ENCODE measurements at places on chromosomes 12 and 14.

GRCh38 chr12:126547905-126548304, 1482.7 kb downstream of the AACS start:
- no peak for DNase-seq

DNA sequence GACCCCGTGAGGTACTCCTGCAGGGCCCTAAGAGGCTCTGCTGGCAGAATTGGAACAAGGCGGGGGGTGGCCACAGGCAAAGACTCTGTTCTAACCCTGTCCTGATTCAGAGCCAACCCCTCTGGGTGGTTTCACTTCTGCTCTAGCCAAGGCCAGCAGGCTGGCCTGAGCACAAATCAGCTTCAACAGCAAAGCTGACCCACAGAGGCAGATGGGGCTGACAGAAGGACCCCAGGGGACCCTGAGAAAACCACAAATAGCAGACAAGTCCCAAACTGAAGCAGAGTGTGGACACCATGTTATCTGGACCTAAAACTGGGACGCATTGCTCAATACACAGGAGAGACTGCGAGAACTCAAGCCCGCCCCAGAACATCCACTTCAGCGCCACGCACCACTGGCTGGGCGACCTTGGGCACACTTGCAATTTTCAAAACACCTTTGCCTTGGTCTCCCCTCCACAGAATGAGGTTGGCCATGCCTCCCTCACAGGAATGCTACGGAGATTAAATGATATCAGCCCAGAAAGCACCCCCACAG, 76.4 kb upstream of the DICER1 start:
- DNase-seq, result no peak

DNA sequence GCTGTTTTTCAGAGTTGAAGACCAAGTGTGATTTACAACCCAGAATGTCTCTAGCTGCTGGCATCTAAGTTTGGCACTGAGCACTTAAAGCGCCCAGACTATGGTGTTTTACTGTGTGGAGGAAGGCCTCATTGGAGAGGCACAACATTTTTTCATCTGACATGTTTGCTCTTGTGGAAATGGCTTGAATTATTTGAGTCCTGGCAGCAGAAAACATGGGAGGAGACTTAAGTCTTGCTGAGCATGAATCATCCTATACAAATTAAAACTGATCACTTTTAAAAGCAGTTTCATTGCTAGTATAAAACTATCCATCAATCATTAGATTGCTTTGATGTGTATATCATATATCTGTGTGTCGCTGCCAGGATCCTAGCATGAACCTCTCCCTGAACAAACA, 85.9 kb upstream of the REP15 start:
- DNase-seq, result no peak

DNA sequence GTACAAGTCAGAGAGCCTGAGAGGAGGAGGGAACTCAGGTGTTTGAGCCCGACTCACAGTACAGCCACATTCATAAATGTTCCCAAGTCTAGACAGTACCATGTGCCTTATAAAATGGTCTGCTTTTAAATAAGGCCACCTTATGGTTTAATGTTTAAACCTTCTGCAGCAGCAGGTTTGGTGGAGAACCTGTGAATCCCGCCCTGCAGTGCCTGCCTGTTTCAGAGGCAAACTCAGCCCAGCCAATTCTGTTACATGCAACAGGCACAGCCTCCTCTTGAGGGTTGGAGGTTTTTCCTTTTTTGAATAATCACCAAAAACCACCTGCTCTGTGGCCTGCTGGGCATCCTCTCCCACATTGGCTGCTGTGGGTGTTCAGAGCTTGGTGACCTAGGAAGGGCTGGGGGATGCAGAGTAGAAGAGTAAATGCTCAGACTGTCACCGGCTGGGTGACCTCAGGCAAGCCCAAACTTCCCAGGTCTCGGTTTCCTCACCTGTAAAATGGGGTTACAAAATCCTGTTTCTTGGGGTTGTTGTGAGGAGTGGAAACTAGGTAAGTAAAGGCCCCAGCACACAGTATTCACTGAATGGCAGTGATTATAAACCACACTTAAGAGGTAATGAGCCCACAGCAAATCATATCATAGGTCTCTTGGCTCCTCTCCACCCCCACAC, 28.0 kb downstream of the NUAK1 start:
- DNase-seq, result no peak

- DNase-seq, result no peak
Observed at GRCh38 chr14:32368107-32368506, 39.0 kb downstream of the AKAP6 start.

GRCh38 chr14:105166571-105167302, 1.8 kb downstream of the JAG2 start:
- DNase-seq, result no peak

DNA sequence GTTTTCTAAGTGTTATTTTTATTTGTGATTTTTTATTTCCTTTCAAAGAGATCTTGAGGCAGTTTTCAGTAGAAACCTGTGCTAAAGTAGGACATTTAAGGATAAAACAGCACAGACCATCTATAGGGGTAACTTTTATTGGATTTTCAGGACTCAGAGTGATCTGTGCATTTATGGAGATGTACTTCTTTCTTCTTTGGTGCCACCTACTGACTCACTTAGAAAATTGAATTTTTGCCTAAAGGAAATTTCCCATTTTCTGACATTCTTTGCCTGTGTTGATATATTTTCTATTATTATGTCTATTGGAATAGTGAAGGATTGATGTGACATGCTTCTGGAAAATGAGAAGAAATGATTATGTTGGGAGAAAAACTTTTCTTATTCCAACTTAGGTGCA, 113.0 kb downstream of the UNC79 start:
- no peak for DNase-seq
